ENCODE measurements at places on chromosomes 3 and 15.

DNA sequence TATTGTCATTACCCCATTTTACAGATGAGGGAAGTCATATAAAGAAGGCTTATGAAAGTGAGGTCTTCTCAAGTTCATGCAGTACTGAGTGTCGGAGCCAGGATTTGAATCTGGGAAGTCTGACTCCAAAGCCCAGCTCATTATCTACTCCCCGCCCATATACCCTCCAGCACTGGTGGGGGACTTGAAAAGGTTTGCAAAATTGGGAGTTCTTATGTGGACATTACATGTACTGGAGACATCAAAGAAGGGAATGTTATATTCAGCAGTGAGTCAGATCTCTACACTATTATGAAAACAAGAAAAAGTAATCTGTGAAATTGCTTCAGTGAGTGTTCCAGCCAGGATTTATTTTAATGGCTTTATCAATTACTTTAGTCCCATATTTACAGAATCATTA lies 185.2 kb upstream of the CADPS start:
- no peak for DNase-seq

DNA sequence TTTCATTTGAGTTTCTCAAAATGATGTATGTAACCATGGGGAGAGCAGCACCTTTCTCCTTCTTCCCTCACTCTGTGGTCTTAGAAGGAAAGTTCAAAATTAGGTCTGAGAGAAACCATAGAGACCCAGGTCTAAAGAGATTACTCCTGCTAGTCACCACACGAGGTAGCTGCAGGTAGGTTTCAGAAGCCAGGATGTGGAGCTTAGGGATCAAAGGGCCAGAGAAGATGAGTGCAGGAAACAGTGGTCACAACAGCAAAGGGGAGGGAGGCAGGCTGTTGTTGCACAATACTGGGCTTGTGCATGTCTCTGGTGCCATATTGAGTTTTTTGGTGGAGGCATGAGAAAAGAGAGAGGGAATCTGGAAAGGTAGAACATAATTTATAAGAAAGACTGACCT lies 583.6 kb downstream of the AGBL1 start:
- DNase-seq = no peak

DNA sequence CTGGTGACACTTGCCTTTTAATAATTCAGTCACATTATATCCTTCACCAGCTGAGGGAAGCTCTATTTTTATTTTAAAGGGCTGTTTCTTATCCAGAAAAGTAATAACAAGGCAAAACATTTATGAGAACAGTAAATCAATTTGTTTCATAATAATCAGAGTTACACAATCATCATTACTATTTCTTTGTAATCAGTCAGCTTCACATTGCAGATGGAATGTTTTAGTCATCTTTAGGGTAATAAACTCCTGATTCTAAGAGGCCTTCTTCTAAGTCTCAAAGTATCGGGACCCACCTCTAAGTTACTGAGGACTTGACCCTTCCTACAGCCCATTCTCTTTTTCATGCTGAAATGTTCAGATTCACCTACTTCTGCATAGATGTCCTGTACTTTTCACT lies 298.3 kb upstream of the TGFBR2 start:
- DNase-seq = no peak

DNA sequence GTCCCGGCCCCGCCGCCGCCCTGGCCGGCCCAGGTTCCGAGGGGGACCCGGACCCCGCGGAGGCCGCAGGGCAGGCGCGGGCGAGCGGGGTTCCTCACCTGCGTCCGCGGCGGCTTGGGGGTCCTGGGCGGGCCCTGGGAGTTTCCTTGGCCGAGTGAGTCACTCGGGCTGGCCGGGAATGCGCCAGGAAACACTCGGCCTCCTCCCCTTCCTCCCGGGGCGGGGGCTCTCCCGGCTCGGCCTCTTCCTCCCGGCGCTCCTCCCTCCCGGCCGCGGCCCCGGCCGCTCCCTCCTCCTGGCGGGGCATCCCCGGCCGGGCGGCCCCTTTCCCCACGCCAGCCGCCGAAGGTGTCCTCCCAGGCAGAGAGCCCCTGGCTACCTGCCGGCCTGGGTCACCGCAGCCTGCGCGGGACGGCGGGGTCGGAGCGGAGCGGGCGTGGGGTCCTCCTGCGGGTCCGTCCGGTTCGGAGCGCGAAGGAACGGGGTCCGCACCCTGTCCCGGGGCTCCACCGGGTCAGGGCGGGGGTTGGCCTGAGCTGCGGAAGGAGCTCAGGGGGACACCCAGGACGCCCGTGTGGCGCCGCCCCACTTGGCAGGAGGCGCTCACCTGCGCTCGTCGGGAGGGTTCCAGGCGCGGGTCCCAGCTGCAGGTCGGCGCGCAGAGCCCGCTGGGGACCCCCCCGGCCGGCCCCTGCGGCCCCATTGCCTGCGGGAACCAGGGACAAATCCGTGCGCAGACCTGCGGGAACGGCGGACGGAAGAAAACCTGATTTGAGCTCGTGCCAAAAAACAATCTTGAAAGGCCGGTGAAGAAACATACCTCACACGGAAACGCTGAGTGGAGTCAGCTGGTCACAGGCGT lies at the start of gene CYFIP1:
TSS of gene CYFIP1 (minus strand) at position 180 of the 862 bp plus-strand sequence. CDS start 33,083 bp downstream, outside the sequence.
- DNase-seq = no peak

DNA sequence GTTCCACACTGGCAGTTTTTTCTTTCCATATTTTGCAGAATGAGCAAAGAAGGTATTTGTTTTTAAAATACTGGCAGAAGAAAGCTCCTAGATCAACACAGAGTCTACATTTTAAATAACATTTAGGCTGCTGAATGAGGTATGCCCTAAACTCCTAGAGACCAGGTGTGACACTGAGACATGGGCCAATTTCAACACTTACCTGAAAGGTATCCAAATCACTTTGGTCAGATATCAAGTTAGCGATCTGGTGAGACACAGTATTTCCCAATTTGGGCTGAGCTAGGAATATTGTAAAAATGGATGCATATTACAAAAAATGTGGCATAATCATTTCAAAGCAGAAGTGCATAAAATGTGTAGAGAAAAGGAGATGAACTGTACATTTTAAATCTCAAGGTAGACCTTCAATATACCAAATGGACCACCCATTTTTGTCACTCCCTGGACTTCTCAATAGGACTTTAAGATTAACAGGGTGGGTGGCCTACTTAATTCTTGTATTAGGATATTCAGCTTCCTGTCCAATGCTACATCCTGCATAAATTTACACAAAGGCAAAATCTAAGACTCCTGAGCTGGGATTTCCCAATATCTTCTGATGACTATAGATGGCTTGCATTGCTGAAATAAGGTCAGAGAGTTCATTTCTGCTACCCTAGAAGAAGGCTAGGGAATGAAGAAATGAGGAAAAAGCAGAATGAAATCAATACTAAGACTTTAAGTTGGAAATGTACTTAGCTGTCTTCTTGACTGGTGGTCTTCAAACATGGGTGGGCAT lies 487.8 kb downstream of the FOXP1 start:
- DNase-seq = no peak

DNA sequence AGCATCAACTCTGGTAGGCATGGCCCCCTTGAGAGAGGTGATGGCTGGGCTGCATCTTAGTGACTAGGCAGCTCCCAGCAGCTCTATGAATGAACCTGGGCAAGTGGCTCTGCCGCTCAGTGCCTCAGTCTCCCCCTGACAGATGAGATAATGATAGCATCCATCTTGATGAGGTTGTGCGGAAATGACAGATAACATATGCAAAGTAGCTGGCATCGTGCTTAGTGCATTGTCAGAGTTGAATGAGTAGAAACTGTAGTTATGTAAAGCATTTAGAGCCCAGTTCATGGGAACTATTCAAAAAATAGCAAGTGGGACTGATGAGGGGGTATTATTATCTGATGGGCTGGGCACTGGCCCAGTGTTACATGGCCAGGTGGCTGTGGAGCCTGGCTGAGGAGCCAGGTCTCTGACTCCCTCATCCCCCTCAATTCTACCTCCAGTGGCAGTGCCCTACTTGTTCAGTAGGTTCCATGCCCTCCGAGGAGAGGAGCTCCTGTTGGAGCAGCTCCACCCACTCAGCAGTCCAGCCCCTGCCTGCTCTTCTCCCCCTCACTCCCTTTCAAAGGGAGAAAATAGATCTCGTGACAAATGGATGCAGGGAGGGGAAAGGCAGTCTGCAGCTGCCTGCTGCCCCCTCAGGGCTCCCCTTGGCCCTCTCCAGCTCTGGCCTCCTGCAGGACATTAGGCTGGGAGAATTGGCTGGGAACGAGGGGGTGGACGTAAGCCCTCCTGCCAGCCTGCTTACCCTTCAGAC lies 6.6 kb downstream of the PRKCD start:
- DNase-seq = no peak

GRCh38 chr3:24396338-24396737 lies 98.3 kb downstream of the THRB start:
- no peak for DNase-seq

- no peak for DNase-seq
Observed at GRCh38 chr3:72441284-72441994, 406.8 kb downstream of the SHQ1 start.

DNA sequence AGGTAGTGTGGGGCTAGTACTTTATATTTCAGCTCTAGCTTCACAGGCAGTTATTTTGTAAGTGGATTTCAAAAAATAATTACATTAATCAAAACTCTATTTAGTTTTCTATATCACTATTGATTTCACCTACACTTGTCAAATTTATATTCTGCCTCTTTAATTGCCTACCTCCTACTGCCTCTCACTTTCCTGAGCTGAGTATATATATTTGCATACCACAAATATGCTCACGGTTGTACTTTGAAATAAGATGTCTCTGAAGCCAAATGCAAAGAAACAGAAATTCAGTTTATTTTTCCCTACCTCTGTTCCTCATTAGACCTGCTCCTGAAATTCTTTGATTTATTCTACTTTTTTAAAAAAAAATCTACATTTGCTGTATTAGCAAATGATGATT lies 309.3 kb upstream of the TGFBR2 start:
- DNase-seq = no peak

GRCh38 chr3:55455915-55456314 lies 31.2 kb downstream of the WNT5A start:
- no peak for DNase-seq

DNA sequence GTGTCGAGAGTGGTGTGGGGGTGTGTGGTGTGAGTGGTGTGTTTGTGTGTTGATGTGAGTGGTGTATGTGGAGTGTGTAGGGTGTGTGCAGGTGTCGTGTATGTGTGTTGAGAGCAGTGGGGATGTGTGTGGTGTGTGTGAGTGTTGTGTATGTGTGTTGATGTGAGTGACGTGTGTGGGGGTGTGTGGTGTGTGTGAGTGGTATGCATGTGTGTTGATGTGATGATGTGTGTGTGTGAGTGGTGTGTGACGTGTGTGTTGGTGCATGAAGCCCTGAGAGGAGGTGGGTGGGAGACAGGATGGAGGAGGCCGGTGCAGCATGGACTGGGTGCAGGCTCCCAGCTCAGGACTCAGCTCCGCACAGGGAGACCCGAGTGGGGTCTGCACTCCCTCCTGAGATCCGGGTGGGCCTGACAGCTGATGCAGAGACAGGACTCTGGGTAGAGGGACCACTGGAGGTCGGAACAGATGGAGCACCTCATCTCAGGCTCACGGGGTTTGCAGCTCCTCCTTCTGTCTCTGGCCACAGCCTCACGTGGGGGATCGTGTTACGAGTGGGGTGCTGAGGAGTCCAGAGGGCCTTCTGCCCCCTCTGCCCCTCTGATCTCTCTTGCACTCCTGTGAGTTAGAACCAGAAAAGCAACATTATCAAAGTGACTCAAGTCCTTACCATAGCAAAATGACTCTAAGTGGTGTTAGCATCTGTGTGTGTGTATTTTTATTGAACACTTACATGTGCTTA lies 41.3 kb downstream of the ARNT2 start:
- DNase-seq = no peak

DNA sequence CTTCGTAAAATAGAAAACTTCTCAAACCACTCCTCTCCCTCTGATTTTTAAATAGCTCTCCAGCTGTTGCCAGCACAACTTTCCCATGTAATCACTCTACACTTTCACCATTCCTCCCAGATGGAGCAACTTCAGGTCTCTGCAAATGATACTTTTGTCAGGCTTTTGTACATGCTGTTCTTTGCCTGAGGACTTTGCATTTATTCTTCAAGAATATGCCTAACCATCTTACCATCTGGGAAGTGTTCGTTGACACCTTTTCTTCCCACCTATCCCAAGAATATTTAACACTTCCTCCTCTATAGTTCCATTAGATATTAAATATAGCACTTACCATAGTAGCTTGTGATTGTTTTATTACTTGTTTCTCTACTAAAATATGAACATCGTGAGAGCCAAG lies 703.7 kb downstream of the CADM2 start:
- no peak for DNase-seq

DNA sequence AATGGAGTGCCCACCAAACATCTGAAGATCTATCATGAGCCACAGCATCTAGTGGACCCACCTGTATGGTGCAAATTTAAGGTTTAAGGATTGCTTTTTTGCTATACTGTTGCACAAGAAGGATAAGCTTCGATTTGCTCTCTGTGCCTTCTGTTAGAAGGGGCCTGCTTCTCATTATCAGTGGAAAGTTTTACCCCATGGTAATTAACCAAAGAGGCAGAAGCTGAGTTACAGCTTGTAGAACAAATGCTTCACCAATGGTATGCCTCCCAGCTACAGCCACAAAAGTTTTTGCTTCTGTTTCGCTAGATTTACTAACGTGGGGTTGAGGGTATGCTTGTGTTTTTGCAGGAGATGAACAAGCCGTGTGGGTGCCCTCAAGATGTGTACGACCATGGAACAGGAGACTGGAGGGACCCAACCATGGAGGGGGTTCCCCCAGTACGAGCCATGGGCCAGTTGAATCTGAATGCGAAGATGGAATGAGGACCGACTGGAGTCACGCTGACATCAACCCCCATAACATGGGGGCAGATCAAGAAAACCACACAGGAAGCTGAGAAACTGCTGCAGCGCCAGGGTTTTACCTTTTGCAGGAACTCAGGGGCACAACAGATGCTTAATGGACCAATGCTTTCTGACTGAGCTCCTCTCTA lies 43.5 kb downstream of the ACAD9 start:
- peak; percentile 15 for DNase-seq

DNA sequence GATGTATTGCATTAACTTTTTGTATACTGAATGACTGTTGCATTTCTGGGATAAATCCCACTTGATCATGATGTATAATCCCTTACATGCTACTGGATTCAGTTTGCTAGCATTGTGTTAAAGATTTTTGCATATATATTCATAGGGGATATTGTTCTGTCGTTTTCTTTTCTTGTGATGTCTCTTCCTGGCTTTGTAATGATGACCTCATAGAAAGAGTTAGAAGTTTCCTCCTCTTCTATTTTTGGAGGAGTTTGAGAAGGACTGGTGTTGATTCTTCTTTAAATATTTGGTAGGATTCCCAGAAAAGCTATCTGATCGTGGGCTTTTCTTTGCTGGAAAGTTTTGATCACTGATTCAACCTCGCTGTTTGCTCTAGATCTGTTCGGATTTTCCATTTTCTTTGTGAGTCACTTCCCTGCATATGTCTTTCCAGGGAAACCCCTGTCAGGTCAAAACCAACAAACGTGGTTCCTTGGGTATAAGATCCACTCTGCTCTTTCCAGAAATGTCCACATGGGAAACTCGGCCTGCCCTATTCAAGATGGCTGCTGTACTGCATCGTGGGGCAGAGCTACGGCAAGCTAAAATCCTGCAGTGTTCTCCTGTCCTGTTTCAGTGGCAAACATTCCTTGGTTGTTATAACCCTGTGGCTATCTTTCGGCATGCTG lies 120.4 kb downstream of the GABRG3 start:
- no peak for DNase-seq

Measured in stimulated activated CD8-positive, alpha-beta memory T cell treated with anti-CD3 and anti-CD28 coated beads, Interleukin-4, amount 100 ng/mL, for 1 hour (primary cell).